ENCODE measurements at places on chromosomes 7 and 10.

DNA sequence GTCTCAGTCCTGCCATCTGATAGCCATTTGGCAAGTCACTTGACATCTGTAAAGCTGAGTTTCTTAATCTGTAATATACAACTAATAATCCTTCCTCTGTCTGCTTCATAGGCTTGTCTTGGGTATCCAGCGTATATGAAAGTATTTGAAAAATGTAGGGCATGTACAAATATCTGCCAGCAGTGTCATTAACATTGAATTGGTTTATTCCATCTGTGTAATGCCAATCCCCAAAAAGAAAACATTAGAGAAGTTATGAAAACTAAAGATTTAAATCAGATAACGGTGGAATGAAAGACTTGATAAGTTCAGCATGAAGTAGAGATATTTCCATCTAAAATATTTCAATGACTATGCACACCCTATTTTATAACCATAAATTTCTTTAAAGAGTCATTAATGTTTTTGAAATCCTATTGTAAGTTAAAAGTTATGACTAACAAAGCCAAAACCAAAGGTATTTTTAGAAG lies 9.8 kb upstream of the RTKN2 start:
- DNase-seq, result no peak

DNA sequence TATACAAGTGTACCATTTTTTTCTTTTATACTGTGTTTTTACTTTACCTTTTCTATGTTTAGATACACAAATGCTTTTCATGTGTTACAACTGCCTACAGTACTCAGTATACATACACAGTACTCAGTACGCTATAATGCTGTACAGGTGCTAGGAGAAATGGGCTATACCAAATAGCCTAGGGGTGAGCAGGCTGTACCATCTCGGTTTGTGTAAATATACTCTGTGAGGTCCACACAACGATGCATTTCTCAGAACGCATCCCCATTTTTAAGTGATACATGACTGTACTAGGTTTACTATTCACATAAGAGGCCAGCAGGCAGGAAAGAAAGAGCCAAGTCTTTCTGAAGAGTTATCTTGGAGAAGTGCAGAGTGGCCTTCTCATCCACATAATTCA lies 426.4 kb upstream of the MTPN start:
- DNase-seq, result no peak

DNA sequence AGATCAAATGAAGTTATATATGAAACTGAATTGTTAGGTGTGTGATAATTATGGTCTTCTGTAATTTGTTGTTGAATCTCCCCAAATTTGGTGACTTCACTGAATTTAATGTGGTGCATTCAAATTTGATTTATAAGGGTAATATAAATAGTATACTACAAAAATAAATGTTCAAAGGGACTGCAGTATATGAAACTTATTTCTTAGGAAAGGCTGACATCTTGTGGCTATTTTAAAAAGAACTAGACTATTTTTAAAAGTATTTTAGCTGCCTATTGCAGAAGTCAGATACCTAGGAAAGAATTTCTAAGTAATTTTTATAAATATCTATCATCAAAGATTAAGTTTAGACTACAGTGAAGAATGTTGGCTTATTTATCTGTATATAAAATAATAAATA lies 36.6 kb downstream of the ATRNL1 start:
- no peak for DNase-seq

- DNase-seq, result no peak
Measured at GRCh38 chr10:119853574-119853973, 19.1 kb downstream of the MCMBP start.

All from nephron progenitor cell (in vitro differentiated cells).